ENCODE measurements at places on chromosomes 7 and 10.

GRCh38 chr10:57535306-57535705, 732.4 kb downstream of the IPMK start:
- no peak for DNase-seq

GRCh38 chr10:24944512-24945255, 7.7 kb downstream of the PRTFDC1 start:
- no peak for DNase-seq

GRCh38 chr7:80634505-80634904, 3.9 kb upstream of the CD36 start:
- DNase-seq, result no peak

GRCh38 chr7:153675131-153675530, 377.1 kb upstream of the DPP6 start:
- no peak for DNase-seq

- DNase-seq, result no peak
These were observed 194.2 kb downstream of the SNX13 start for GRCh38 chr7:17746020-17746530.

DNA sequence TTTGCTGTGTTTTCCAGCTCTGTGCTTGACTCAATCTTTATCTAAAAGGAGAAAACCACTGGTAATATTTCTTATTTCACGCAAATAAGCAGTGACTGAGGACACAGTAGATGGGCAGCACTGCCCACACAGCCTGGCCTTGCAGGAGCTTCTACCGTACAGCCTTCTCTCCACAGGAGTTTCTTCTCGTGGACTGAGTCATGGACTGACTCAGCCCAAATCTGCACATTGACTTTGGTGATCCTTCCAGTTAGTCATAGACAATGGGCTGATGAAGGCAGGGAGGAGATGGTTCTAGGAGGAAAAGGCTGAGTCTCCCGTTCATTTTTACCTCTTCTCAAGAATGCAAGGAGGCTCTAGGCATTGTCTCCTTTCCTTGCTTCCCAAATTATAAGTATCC, 200.7 kb downstream of the RAPGEF5 start:
- no peak for DNase-seq

DNA sequence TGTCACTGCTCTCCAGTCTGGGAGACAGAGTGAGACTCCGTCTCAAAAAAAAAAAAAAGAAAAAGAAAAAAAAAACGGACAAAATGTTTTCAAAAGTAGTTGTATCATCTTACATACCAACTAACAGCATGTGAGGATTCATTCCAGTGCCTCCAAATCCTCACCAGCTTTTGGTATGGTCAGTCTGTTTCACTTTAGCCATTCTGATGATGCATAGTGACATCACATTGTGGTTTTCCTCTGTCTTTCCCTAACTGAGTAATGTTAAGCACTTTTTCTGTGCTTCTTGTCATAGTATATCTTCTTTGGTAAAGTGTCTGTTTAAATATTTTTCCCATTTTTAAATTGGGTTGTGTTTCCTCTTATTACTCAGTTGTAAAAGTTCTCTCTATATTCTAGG, 251.4 kb upstream of the CTBP2 start:
- no peak for DNase-seq

DNA sequence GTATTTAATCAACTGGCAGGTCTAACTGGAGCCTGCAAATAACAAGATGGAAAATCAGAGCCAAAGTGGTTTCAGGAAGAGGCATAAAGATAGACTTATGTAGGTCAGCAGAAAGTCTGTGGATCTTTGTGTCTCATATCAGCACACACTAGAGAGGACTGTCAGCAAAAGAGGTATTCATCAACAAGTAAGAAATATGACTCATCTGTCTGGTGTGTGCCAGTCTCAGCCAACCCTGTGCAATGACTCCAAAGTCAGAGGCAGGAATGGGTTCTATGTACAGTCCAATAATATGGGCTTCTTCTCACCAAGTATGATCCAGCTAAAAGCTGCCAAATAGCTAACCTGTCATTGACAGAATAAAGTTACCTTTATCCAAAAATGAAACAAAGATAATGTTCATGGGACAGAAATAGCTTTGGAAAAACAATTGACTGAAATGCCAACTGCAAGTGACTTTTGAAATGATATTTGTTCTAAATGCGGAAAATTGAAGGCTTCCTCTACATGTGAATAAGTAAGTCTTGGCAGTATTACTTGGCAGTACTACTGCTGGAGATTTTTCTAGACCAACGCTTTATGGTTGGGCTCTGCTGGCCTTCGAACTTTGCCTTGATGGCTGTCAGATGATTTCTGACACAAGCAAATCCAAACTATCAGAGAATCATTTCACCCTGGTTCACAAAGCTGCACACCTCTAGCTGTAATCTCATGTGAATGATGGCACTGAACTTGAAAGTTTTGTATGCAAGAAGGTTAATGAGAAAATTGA, 272.3 kb upstream of the SEMA3C start:
- DNase-seq, result no peak

DNA sequence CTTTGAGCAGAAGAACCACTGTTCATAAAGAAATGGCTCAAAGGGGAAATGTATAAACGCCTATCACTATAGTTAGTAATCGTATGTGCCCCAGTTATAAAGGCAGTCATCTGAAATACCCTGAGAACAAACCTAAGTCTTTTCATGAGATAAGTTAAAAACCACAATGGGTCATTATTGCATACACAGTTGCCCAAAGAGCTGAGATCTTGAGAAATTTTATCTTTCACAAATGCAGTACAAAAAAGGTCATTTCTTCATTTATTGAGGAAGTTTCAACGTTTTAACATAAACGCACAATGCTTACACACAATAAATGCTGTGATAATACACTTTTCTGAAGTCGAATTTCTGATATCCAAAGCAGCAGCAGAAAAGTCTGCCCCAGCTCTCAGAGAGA, 114.4 kb downstream of the MICU1 start:
- no peak for DNase-seq

DNA sequence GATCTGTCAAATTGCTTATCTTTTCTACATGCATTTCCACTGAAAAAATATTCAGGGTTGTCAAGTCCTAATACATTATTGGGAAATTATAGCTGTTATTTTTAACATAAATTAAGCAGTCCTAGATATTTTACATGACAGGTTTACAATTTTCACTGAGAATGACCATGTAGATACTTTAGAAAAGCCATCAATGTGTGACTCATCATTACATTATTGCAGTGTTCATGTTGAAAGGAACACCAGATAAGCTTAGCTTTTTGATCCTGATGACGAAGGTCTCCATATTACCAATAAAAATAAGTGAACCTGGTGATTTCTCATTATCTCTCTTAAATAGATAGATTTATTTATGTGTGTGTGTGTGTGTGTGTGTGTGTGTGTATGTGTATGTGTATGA, 529.5 kb upstream of the PCDH15 start:
- no peak for DNase-seq

GRCh38 chr7:93031795-93032194, 86.0 kb downstream of the SAMD9 start:
- no peak for DNase-seq

DNA sequence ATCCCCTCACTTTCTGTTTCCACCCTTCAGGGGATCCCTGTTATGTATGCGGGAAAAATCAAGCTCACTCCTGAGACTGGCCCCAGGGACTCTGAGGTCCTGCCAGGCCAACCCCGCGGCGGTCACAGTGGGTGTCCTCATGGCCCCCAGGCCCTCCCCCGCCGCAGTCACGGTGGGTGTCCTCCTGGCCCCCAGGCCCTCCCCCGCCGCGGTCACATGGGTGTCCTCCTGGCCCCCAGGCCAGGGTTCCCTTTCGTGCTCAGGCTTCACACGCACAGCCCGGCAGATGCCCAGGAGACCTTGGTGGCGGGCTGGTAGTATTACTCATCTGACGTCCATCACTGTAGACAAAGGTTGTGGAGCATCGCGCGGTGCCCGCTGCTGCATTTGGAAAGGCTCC, 491.0 kb upstream of the FOXK1 start:
- no peak for DNase-seq
